Hepatocyte (in vitro differentiated cells): ENCODE measurements at places on chromosomes 11 and 22. TPM values are rescaled to one million over a fixed set of nuclear protein-coding genes. Genes with fewer than 3 reads are reported as not detected.

The BIRC3 gene
- 11.5 and 13.7 TPM in 2 replicates for polyA plus RNA-seq

The NPTXR gene
- polyA plus RNA-seq: 3.3 TPM in 2 replicates

The KDM4D gene
- polyA plus RNA-seq: 0.46 and 1.3 TPM in 2 replicates

DNA sequence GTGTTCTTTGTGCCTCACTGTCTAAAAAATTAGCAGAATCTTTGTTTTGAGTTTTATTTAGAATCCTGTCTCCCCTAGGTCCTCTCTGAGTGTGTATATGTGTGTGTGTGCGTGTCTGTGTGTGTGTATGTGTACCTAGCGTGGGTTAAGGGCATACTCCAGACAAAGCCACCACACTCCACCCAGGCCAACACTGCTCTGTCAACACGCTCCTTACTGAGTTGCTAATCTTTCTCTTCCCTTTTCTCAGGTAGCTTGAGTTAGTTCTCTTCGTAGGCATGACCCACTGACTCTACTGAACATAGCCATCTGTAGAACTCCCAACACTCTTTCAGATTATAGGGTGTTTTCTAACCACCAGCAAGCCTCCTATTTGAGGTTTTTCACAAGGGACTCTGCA is 131.1 kb downstream of the LRRC4C start:
- DNase-seq: no peak

DNA sequence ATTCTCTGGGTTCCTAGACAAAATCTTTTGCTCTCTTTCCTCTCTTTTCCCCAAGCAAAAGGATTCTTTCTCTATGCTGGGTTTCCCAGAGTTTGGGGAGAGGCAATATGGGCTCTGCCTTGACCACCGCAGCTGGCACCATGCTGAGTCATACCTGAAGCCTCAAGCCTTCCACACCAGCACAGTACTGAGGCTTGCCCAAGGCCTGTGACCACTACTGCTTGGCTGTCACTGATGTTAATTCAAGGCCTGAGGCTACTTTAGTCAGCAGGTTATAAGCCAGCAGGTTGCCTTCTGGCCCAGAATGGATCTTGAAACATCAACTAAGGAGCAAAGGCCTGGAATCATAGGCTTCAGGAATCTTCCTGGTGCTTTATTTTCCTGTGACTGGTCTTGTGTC is 185.3 kb downstream of the DYNC2H1 start:
- DNase-seq: no peak

DNA sequence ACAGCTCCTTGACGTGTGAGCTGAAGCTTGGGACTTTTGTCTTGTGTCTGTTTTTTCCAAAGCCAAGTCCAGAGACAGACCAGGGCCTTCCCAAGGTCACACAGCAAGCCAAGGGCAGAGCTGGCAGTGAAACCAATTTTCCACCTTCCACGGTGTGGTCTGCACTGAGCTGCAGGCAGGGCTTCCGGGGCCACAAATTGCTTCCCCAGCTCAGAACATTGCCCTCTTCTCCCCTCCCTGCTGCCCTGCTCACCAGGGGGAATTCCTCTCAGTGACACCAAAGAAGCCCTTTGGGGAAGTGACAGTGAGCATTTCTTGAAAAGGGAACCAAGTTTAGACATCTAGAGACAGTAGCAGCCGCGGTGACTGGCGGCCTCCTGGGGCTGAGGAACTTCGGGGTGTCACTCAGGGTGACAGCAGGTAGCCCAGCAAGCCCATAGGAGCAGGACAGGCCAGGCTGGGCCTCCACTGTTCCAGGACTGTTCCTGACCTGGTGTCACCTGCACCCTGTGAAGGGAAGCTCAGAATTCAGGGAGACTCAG is 9.2 kb downstream of the FXYD2 start:
- no peak for DNase-seq

GRCh38 chr22:36136475-36136874 is 24.1 kb downstream of the APOL3 start:
- DNase-seq: no peak

DNA sequence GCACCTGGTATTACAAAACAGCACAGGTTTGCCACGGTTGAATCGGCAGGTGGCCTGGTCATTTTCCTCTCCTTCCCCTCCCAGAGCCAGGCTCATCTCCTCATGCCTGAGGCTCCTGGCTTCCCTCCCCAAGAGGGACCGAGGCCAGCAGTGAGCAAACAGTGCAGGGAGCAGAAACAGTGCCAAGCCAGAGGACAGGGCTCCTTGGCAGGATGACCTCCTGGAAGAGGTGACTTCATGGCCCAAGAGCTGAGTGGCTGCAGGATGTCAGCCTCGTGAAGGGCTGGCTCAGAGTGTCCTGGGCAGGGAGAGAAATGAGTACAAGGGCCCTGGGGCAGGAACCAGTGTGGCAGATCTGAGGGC is 22.8 kb upstream of the PPFIA1 start:
- DNase-seq: no peak
